ENCODE measurements at places on chromosomes 2 and 18.
A peak's percentile ranks its signal among the peaks of the same experiment; 100 is the strongest.

DNA sequence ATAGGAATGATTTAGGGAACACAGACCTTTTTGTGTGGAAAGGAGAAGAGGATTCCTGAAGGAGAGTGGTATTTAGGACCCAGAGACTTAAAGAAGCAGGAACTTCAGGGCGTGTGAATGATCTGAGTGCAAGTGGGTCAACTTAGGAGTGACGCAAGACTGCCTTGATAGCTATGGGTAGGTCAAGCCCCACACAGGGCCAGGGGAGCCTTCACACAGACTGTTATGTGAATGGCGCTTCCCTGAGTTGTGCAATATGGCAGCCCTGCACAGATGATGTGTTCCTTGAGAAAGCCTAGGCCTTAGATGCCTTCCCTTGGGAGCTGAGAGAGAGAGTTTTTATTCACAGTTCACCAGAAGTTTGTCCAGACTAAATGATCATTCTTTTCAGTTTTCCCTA is 47.1 kb upstream of the IGFBP5 start:
- DNase-seq = no peak

- no peak for DNase-seq
Observed at GRCh38 chr18:2921778-2922177, 75.0 kb downstream of the EMILIN2 start.

DNA sequence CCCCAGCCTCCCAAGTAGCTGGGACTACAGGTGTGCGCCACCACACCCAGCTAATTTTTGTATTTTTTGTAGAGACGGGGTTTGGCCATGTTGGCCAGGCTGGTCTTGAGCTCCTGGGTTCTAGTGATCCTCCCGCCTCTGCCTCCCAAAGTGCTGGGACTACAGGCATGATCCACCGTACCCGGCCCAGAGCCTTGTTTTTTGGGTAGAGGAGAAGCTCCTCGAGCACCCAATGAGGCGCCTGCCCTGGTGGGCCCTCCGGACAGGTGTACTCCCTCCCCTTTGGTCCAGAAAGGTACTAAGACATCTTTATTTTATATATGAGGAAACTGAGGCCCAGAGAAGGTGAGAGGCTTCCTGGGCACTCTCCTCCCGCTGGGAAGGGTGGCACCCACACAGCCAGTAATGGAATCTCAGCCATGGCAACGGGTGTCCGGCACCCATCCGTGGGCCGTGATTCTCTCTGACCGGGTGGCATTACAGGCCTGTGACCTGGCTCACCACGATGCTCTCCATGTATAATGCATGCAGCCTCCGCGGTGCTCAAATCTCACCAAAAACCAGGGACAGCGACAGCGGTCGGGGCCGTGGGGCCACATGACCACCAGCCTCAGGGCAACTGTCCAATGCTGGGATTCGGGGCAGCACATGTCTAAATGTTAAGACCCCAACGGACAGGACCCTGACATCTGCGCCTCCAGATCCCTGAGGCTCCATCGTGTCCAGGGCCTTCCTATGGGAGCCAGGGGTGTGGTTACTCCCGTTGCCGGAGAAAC is 16.8 kb upstream of the KLHL30 start:
- no peak for DNase-seq

- DNase-seq = no peak
Observed at GRCh38 chr2:129178356-129178755, 801.1 kb upstream of the RAB6C start.

GRCh38 chr2:158481116-158481515 is 24.4 kb downstream of the PKP4 start:
- no peak for DNase-seq

DNA sequence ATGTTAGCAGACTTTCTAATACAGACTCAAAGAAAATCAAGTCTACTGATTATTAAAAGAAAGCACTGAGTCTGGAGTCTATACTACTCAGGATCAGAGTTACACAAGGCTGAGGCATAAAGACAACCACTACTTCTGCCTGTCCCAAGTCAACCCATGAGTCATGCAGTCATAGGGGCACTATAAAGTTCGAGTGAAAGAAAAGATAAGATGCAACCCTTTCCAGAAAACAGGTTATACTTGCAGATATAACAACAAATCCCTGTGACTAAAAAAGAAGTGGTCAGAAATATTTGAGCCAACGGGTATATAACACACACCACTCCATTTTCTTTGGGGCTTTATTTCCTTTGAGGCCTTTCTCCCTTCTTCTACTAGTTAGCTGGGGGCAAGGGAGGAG is 18.6 kb upstream of the SCRN3 start:
- DNase-seq = no peak

DNA sequence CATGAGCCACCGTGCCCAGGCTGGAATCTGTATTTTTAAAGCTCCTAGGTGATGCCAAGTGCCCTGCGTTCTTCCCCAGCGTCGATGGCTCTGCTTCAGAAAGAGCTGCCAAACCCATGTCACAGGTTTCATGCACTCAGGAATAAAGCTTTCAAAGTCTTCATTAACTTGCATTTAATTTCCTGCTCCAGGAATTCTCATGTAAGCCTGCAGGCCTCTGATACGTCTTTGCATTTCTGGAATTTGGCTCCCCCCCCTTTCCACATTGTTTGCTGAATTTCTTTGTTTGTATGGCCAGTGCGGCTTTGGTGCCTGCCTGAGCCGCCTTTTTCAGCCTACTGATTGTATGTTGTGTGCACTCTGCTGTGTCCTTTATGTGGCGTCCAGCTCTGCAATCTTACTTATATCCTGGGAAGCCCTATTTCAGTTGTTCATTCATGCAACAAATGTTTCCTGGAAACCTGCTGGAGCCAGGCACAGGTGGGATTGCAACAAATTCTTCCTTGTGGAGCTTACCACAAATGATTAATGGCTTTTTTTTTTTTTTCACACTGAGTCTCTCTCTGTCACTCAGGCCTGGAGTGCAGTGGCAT is 17.9 kb upstream of the OTOF start:
- no peak for DNase-seq

DNA sequence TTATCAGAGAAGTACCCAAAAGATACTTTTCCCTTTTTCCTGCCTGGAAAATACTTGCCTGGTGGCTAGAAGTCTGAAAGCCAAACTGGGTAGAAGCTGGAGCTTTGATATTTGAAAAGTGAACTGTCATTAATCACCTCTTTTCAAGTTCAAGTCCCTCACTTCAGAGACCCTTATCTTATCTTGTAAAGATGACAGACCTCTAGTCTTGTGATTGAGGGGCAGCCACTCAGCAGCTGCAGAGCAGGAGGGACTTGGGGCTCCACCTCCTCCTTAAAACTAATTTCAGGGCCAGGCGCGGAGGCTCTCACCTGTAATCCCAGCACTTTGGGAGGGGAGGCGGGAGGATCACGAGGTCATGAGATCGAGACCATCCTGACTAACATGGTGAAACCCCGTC is 64.2 kb upstream of the CDCA7 start:
- DNase-seq = no peak

DNA sequence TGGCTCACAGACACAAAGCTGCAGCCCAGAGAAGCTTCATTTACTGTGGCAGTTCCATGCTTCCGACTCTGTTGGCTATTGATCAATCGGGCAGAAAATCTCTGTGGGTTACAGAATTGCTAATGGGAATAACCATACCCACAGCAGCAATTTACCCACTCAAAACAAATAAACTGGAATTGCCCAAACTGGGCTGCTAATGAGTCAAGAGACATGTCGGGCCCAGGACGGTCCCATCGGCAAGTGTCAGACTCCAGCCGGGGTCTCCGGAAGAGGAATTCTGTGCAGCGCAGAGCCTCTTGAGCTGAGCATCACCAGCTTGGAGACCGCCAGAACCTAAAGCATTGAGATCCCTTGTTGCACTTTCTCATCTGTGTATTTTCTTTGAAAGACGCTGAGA is 67.8 kb downstream of the TMEM18 start:
- DNase-seq = no peak

GRCh38 chr2:37267685-37268084 is 36.2 kb downstream of the NDUFAF7 start:
- DNase-seq = no peak

GRCh38 chr2:208265801-208266552 is at the start of gene PIKFYVE:
PIKFYVE (plus strand) TSS chr2:208266255; CDS start chr2:208271520, 5,265 bp downstream.
- peak; percentile 86 for DNase-seq

DNA sequence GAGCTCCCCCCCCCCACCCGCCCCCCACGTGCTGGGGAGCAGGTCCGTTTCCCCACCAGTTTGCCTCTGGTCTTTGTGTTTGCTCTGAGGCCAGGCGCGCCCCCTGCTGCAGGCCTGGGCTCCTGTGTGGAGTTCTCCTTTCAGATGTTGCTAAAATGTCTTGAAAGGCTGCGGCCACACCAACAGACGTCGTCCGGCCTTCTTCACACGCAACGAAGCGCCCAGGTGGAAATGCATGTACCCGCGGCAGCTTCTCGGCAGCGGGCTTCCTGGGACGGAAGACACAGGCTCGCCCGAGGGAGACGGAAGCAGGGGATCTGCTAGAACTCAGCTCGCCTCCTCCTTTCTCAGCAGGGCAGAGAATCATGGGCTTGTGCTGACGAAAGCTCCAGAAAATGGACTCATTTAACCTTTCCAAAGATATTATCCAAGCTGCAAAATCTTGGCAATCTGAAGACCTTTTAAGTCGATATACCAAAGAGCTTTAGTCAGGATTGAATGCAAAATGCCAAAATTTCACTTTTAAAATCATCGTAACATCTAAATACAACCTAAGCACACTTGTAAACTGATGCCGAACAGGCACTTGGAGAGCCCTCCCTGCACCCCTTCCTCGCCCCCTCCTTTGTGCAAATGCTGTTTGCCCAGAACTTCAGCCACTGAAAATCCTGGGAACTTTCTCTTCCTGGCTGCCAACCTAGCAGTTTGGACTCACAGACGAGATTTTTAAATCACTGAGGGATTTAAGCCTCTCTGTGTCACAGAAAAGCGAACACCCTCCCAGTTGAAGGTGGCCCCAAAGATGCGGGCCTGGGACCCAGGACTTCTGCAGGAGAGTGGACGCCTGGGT is 125.5 kb upstream of the ZNF516 start:
- DNase-seq = peak; percentile 19

GRCh38 chr18:23872701-23873550 is 141.6 kb upstream of the TTC39C start:
- DNase-seq = peak; percentile 16

GRCh38 chr18:8368512-8369217 is 240.6 kb upstream of the RAB12 start:
- DNase-seq = no peak

- DNase-seq = peak; percentile 30
Observed at GRCh38 chr2:60641811-60642788, 88.6 kb upstream of the BCL11A start.

GRCh38 chr18:32319084-32319483 is 129.2 kb downstream of the MEP1B start:
- DNase-seq = no peak

DNA sequence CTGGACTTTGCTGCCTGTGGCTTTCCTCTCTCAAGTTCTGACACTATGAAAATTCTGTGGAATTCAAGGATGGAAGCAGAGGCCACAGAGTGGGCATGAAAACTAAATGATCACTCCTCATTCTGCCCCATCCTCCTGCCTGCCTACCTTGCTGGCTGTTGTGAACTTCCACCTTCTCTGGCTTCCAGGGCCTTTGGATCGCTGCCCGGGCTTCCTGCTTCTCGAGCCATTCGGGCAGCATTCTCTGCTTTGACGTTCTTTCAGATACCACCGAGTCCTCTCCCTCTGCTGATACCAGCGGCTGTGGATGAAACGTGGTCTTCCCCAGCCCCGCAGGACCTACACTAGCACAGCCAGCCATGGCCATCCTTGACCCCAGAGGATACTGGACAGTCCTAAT is 327.7 kb upstream of the SLC14A2 start:
- DNase-seq = no peak

DNA sequence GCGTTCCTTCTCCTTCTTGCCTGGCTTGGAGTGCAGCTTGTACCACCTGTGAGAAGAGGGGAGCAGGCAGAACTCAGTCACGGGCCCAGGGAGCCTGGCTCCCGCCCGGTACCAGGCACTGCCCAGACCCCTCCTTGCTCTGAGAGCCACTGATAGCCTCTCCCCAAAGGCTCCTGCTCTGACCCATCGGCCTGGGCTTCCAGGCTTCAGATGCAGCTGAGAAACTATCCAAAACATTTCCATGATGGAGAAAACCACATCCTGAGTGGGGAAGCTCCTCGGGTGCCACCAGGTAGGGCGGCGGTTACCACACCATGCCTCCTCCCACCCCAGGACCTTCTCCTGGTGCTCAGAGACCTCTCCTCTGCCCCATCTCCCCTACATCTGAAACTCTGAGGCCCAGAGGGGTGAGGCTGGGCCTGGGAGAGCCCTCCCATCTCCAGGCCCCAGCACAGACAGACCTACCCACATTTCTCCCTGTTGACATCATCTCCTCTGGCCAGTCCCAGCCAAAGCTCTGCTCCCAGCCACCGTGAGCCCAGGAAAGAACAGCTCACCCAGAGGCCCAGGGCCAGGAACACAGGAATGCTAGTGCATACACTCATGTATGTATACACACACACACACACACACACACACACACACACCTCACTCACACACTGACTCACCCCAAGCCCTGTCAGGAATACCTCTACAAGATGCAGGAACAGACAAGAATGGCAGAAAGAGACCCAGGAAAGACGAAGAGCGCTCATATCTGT is 17.9 kb upstream of the SFXN5 start:
- no peak for DNase-seq

- DNase-seq = no peak
Observed at GRCh38 chr2:18132697-18133096, 254.2 kb downstream of the KCNS3 start.

- no peak for DNase-seq
Observed at GRCh38 chr2:146661473-146662096, 1183.2 kb upstream of the ACVR2A start.

DNA sequence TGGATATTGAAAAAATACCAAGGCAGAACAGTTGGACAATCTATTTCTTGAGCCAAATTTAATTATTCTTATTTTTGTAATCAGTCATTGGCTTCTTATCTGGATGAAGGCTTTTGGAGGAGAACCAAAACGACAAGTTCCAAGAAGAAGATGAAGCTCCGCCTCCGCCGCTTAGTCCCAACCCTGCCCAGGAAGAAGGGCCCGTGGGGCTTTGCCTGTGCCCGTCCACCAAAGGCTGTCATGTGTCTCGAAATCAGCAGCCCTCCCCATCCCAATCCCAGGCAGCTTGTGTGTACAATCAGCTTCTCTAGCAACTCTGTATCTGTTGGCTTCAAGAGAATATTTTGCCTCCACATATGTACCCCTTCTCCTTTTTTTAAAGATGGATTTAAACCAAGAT is 24.6 kb downstream of the PTRHD1 start:
- DNase-seq = no peak

- no peak for DNase-seq
Observed at GRCh38 chr2:216082805-216083204, 1.1 kb downstream of the TMEM169 start.

- DNase-seq = peak; percentile 32
Observed at GRCh38 chr18:903701-904100, 970 bp upstream of the ADCYAP1 start.
